Left ventricle myocardium superior (tissue), 1 donor: ENCODE measurements at places on chromosomes 4 and X. TPM values are rescaled to one million over a fixed set of nuclear protein-coding genes. Genes with fewer than 3 reads are reported as not detected.
A peak's percentile ranks its signal among the peaks of the same experiment; 100 is the strongest.

DNA sequence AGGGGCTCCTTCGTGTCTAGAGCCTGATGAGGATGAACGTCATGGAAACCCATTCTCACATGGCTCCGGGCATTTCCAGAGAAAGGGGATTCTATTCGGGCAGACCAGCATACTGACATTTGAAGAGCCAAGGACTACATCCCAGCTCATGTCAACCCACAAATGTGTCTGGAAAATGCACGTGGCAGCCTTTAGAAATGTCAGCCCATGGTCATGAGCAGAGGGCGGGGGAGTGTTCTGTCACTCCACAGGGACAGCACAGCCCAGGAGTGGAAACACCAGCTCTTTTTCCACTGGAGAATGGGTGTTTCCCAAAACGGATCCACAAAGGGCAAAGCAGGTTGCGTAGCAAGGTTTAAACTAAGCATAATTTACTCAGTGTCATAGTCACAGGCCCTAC, 207.0 kb downstream of the BCOR start:
- peak; percentile 45 for DNase-seq

Gene MAOA
- 103 TPM for total RNA-seq

DNA sequence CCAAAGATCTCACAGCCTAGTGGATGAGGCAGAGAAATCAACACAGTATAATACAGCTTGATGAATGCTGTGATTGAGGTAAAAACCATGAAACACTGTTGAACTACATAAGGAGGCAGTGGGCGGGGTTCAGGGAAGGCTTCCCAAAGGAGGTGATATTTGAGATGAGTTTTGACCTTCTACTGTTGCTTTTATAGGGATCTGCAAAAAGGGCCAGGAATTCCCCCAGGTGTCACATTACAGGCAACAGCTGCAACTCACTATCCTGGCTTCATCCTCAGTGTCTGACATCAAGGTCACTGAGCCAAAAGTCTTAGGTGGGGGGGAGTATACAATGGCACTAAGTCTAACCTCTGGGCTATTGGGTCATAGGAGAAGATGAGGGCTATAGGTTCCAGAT, 185.7 kb upstream of the NRK start:
- DNase-seq, result no peak

Gene MND1
- total RNA-seq, result not detected

Gene TMPRSS11F
- not detected for total RNA-seq

DNA sequence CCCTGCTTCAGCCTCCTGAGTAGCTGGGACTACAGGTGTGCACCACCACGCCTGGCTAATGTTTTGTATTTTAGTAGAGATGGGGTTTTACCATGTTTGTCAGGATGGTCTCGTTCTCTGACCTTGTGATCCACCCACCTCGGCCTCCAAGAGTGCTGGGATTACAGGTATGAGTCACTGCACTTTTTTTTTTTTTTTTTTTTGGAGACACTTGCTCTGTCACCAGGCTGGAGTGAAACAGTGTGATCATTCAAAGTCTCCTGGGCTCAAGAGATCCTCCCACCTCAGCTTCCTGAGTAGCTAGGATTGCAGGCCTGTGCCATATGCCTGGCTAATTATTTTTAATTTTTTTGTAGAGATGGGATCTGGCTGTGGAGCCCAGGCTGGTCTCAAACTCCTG, 338.8 kb downstream of the PPP3CA start:
- DNase-seq, result no peak

Gene XAGE2
- total RNA-seq, result not detected

Gene GYPE
- total RNA-seq, result 0.35 TPM

GRCh38 chrX:84047339-84047738, 140.7 kb downstream of the RPS6KA6 start:
- no peak for DNase-seq

DNA sequence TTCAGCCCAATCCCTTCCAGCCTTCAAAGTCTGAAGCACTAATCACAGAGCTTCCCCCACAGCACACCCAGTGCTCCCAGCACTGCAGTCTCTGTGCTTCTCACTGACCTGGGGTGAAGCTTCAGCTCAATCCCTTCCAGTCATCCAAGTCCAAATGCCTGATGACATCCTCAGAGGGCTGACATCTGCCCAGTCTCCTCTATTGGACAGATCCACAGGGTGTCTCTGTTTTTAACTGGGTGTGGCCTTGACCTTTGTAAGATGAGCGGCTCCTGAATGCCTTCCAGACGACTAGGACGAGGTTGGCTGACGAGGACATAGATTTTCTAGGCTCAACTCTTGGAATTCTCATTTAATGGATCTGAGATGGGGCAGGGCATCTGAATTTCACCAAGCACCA, 7.6 kb upstream of the SLC2A9 start:
- no peak for DNase-seq

- no peak for DNase-seq
Observed at GRCh38 chr4:8039290-8039689, 99.6 kb upstream of the AFAP1 start.

Gene GAGE13
- not detected for total RNA-seq

Gene ZNF157
- total RNA-seq, result not detected

- DNase-seq, result no peak
Observed at GRCh38 chr4:820230-821172, 5.4 kb downstream of the CPLX1 start.

Gene CNGA1
- total RNA-seq, result not detected

Gene MAOB
- 126 TPM for total RNA-seq

DNA sequence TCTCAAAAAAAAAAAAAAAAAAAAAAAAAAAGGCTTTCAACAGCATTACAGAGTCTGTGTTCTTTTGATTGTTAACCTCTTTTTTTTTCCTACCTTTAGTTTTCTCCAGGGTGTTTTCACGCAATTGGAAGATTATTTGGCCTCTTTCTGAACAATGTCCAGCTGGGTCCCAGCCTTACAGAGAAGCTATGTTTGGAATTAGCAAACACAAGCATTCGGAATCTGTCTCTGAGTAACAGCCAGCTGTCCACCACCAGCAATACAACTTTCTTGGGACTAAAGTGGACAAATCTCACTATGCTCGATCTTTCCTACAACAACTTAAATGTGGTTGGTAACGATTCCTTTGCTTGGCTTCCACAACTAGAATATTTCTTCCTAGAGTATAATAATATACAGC, 13.3 kb downstream of the TLR3 start:
- DNase-seq, result no peak

DNA sequence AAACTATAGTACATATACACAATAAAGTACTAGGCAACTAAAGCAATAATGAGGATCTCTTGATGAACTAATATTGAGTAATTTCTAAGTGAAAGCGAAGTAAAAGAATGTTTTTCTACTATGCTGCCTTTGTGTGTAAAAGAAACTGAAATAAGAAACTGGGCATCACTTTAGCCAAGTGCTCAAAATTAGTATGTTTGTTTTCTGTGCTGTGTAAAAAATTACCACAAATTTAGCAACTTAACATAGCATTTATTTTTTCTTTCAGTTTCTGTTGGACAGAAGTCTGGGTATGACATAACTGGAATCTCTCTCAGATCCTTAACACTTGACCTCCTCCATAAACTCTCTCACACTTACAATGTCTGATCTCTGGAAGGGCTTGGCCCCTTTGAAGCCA, 687.1 kb upstream of the MAGEB2 start:
- DNase-seq, result no peak

Gene GAB1
- 90.7 TPM for total RNA-seq

- no peak for DNase-seq
Observed at GRCh38 chr4:168773388-168774195, 236.5 kb downstream of the CBR4 start.

Gene SPON2
- 22.8 TPM for total RNA-seq

Gene SLC10A6
- total RNA-seq, result 0.82 TPM

Gene NLRP2B
- total RNA-seq, result not detected

DNA sequence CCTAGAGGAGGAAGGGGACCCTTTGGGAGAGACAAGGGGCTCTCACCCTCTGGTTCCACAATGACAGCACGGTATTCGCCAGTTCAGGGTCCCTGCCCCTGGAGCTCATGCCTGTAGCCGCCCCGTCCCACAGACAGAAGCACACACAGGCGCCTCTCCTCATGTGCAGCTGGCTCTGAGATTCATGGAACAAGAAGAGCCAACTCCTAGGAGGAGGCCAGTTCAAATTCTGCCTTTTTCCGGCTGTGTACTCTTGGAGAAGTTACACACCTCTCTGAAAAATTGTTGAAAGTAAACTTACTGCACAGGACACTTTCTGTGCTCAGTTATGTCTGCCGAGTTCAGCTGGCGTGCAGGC, 15.3 kb downstream of the BLOC1S4 start:
- DNase-seq, result no peak
